ENCODE measurements at places on chromosomes 2 and 18. TPM values are rescaled to one million over a fixed set of nuclear protein-coding genes. Genes with fewer than 3 reads are reported as not detected.
A peak's percentile ranks its signal among the peaks of the same experiment; 100 is the strongest.

- DNase-seq = no peak
Measured at GRCh38 chr2:36708041-36708741, 11.7 kb downstream of the VIT start.

DNA sequence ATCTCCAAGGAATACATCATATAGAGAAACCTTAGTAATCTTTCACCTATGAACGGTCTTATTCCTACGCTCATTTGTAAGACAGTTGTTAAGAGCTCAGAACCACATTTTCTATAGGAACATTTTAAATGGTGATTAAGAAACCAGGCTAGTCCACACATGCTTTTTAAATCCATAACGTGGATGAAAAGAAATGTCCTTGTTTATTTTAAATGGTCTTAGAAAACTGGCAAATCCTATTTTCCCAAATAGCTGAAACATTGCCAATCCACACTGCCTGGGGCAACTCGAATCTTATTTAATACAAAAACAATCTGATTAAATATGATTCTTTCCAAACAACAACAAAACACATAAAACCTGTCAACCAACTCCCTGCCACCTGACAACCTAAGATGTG lies 23.7 kb downstream of the METTL8 start:
- no peak for DNase-seq

GRCh38 chr2:101361121-101361520 lies 26.2 kb downstream of the CREG2 start:
- DNase-seq = no peak

DNA sequence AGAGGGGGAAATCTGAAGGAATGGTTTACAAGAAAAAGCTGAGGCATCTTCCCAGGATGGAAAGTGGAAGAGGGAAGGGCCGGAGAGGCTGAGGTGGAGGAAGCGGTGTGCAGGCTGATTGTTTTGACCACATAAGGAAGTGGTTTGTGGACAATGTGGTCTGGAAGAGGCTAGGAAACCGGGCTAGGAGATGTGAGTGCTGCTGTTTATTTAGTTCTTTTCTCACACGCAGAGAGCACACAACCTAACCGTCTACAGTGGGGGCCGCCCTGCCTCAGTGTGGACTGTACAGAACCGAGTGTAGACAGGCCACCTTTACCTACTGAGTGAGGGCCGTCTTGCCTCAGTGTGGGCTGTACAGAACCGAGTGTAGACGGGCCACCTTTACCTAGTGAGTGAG lies 251.7 kb upstream of the PXDN start:
- no peak for DNase-seq

Gene ZNF396
- polyA plus RNA-seq = 4.3 TPM

Gene KCNG2
- polyA plus RNA-seq = 0.14 TPM

- DNase-seq = no peak
Measured at GRCh38 chr2:98374286-98374685, 28.0 kb downstream of the CNGA3 start.

Gene EML6
- 3.4 TPM for polyA plus RNA-seq

GRCh38 chr18:63936932-63937393 lies 12.1 kb upstream of the HMSD start:
- no peak for DNase-seq

GRCh38 chr2:181203412-181203811 lies 223.0 kb downstream of the UBE2E3 start:
- no peak for DNase-seq

GRCh38 chr18:73047688-73048087 lies 179.9 kb upstream of the NETO1 start:
- no peak for DNase-seq

Gene CYP1B1
- 40.8 TPM for polyA plus RNA-seq

Gene NOL4
- polyA plus RNA-seq = 0.11 TPM

Gene NOSTRIN
- 8.1 TPM for polyA plus RNA-seq

- DNase-seq = no peak
Measured at GRCh38 chr2:176566961-176567360, 297.7 kb downstream of the MTX2 start.

- DNase-seq = no peak
Measured at GRCh38 chr2:144554492-144555210, 34.7 kb upstream of the ZEB2 start.

GRCh38 chr2:66069937-66070720 lies 364.8 kb upstream of the MEIS1 start:
- DNase-seq = no peak

DNA sequence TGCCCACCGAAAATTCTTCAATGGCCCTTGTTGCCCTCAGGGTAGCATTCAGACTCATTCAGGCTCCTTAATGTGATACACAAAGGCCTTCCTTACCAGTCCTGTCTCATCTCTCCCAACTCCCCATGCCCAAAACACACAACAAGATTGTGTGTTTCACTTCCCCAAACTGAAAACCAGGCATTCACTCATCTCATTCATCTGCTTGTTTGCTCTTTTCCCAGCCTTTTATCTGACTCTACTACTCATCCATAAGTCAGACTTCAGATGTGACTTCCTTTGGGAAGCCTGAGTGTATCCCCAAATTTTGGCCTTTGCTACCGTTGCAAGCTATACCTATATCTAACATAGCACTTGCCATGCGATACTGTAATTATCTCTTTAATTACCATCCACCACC lies 9.7 kb upstream of the SLC39A10 start:
- no peak for DNase-seq

Gene CCDC150
- polyA plus RNA-seq = 3.0 TPM

DNA sequence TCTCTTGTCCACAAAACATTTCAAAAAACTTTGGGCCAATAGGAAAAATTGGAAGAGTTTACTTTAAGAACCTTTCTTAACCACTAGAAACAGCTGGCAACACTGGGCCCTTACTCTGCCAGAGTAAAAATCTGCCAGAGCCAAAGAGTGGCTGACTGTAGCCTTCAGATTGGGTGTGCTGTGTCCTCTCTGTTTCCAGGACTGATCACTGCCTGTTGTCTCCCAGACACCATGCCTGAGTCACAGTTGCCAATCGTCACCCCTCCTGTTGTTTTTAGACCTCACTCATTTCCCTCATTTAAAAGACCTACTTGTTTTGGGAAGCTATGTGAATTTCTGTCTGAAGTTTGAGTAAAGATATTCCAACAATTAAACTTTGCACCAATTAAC lies 159.1 kb downstream of the PPP1R1C start:
- DNase-seq = no peak

DNA sequence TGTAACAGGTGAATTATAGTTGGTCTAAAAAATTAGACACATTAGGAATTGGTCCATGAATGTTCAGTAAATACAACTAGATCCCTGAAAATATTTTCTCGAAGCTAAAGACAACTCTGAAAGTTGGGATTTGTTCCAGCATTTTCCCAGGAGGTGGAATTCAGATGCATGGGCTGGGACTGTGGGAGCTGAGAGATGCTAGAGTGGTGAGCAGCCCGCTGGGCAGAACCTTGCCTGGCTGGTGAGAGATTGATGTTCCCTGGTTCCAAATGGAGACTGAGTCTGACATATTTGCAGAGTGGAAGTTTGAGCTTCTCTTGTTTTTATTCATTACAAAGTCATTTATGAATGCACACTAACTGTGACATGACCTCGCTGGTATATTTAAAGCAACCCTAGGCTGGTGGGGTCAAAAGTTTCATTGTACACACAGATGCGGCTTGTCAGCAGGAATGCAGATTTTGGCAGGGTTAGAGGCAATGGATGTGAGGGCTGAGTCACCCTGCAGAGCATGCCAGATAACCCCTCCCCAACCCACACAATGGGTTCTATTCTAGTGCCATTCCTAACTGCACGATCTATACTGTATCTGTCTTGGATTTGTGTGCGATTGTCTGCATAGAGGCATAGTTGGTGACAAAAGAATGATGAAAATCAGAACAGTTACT lies 23.5 kb upstream of the TMEM178A start:
- no peak for DNase-seq

DNA sequence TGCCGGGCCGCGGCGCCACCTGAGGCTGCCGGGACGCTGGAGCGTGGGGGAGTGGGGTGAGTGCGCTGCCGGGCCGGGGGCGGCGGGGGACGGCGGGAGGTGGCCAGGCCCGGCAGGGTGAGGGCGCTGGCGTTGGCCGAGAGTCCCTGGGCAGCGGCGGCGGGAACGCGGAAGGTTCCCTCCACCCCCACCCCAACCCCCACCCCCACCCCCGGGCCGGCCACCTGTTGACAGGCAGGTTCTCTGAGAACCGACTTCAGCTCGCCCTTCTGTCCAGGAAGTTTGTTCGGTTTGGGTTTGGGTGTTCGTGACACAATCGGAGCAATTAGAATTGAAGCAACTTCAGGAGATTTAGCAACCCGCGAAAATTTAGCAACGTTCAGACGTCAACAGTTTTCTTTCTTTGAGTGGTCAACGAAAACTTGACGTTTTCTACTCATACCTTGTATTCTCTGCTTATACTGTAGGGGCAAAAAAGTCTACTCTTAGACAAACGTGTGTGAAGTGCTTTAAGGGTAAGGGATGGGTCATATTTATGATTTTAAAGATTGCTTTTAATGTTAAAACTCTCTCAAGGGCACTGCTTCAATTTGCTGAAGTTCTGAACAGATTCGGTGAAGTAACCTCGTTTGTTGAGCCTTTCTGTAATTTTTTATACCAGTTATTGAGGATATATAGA lies 9.3 kb downstream of the OTX1 start:
- peak; percentile 18 for DNase-seq

DNA sequence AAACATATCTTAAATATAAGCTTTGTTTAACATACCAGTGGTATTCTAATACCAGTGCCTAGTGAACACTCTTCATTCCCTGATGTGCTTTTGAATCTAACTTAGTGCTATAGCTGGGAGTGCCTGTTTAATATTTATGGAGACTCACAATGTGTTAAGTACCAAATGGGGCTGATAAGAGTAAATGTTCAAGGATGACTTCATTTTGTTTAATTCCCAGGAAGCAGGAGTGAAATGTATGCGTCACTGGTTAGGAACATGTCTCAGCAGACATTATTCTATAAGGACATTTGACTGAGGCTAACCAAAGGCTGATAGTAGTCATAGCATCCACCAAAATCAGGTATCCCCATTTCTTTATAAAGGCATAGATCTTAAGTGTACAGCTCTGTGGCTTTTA lies 31.7 kb upstream of the LINC00305 start:
- DNase-seq = no peak
